ENCODE measurements at places on chromosomes 13 and 19.
A peak's percentile ranks its signal among the peaks of the same experiment; 100 is the strongest.

GRCh38 chr13:75319254-75319653, 162.7 kb downstream of the TBC1D4 start:
- no peak for DNase-seq

DNA sequence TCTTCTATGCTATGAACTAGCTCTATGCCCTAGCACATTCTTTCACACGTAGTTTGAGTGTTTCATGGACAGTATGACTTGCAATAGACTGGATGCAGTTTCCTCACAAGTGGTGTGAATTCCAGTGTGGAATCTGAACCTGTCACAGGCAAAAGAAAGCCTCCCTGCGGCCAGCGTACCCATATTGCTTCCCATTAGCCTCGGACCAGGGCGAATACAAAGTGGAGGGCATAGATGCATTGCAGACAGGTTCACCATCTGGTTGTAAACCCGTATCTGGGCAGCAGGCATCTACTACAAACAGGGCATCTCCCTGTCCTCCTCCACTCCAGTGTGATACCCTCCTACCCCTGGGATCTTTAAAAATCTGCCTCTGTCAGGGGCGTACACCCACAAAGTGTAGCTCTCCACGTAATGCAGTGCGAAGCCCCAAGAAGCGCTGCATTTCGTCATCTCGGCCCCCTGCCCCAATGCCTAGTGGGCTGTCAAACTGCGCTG, 1.4 kb upstream of the CIC start:
- no peak for DNase-seq

GRCh38 chr13:38530492-38530891, 156.4 kb upstream of the FREM2 start:
- no peak for DNase-seq

- DNase-seq = no peak
Measured at GRCh38 chr13:25679936-25680335, 308.2 kb downstream of the ATP8A2 start.

GRCh38 chr13:110648848-110649421, 33.6 kb downstream of the NAXD start:
- DNase-seq = no peak

DNA sequence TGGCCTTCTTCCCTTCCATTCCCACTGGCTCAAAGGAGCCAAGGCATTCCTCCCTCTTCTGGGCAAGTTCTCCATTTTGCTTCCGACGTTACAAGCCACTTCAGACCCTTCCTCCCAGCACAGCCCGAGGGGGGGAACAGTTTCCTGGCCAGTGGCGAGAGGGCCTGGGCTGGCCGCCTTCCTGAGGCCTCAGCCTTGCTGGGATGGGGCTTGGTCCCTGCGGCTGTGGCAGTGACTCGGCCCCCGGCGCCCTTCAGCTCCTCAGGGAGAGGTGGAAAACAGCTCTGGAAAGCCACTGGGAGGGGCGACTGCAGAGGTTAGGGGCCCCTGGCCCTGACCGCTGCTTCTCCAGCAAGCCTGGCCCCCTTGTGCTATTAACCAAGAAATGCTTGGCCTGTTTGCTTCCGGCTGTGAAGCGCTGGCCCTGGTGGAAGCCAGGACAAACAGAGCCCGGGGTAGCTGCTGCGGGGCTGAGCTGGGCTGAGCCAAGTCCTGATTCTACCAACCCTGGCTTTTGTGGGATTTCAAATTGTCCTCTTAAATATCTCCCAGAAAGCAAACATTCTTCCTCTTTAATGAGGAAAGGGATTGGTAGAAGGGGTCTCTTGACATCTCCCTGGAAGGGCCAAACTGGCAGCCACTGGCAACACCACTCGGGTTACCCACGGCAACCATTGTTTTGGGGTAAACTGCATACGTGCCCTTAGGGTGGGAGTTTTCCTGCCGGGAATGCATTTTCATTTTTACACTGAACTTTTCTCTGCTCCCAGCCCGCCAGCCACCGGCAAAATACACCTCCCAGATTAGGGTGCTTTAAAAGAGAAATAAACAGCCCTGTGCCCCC, 38.7 kb downstream of the C13orf46 start:
- no peak for DNase-seq

- DNase-seq = no peak
Measured at GRCh38 chr19:1452802-1453524, 3.0 kb downstream of the APC2 start.

GRCh38 chr19:41321600-41322270, 11.8 kb downstream of the CCDC97 start:
- DNase-seq = no peak

DNA sequence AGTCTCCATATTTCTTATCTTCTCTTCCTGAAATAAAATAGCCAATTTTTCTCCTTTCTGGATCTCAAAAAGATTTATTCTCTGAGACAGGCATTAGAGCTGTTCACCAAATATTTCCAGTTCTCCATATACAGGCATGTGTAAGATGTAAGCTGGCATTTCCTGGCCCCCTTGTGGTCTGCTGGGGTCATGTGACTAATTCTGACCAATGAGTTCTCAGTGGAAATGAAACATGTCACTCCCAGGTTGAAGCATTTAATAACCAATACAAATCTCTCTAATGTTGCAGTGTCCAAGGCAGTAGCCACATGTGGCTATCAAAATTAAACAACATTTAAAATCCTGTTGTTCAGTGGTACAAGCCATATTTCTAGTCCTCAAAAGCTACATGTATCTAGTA, 14.8 kb upstream of the CACNA1A start:
- DNase-seq = no peak

DNA sequence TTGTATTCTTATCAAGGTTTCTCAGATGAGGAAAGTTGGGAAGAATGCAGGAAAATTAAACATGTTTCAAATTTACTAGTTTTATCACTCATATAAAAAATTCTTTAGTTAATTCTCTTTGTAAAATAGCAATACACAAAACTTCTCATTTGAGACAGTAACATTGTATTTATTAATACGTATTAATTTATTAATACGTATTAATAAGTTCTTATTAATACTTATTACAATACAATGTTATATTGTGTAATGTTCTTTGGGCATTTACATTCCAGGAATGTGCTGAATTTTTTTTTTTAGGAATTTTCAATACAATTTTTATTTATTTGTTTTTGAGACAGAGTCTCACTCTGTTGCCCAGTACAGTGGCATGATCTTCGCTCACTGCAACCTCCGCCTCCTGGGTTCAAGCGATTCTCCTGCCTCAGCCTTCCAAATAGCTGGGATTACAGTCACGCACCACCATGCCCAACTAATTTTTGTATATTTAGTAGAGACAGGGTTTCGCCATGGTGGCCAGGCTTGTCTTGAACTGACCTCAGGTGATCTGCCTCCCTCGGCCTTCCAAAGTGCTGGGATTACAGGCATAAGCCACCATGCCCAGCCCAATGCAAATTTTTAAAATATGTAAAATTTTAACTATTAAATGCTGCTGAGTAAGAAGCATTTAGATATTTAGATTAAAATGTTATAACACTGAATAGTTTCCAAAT, 31.6 kb downstream of the MBNL2 start:
- DNase-seq = no peak

DNA sequence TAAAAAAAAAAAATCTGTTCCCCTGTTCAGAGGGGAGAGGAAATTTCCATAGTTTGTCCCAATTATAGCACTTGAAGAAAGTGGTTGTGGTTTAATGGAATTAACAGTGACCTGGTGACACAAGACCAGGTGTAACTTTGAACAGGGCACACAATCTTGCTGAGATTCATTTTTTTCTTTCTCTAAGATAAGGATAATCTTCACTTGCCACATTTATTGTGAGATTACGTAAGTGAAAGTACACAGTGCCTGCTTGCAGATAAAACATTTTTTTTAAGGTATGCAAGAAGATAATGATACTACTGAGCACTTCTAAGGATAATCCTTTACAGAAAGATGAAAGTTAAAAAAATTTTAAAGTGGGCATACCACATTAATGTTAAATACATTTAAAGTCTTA, 448.1 kb downstream of the DIAPH3 start:
- DNase-seq = no peak

GRCh38 chr13:22939157-22939556, 241.6 kb upstream of the SGCG start:
- DNase-seq = no peak

- no peak for DNase-seq
Measured at GRCh38 chr19:609004-609346, 19.3 kb downstream of the HCN2 start.

GRCh38 chr19:49862391-49863253, 4.8 kb downstream of the PNKP start:
- DNase-seq = no peak

DNA sequence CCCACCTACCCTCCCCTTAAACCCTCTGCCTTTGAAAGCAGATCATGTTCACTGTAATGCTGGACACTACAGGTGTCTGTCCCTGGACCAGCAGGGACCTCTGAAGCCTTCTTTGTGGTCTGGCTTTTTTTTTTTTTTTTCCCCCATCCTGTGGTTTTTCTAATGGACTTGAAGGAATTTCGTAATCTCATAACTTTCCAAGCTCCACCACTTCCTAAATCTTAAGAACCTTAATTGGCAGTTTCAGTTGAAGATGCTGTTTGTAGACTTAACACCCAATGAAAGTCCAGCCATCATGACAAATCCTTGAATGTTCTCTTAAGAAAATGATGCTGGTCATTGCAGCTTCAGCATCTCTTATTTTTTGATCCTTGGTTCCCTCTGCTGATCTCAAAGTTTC, 45.0 kb upstream of the LRCH1 start:
- DNase-seq = no peak

DNA sequence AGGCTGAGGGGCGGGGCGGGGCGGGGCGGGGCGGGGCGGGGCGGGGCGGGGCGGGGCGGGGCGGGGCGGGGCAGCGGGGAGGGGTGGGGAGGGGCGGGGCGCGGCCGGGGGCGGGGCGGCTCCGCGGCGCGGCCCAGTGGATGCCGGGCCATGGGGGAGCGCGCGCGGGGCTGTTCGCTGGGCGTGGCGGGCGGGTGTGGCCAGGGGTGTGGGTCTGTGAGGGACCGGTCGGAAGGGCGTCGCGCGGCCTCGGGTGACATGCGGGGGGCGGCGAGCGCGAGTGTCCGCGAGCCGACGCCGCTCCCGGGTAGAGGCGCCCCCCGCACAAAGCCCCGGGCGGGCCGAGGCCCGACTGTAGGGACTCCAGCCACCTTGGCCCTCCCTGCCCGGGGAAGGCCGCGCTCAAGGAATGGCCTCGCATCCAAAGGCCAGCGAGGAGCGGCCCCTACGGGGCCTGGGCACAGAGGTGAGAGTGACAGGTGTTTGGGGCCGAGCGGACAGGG, at the start of gene ZFP28:
TSS of gene ZFP28 (plus strand) at position 188 of the 503 bp plus-strand sequence. CDS start at position 259, 71 bp downstream.
- DNase-seq = no peak

DNA sequence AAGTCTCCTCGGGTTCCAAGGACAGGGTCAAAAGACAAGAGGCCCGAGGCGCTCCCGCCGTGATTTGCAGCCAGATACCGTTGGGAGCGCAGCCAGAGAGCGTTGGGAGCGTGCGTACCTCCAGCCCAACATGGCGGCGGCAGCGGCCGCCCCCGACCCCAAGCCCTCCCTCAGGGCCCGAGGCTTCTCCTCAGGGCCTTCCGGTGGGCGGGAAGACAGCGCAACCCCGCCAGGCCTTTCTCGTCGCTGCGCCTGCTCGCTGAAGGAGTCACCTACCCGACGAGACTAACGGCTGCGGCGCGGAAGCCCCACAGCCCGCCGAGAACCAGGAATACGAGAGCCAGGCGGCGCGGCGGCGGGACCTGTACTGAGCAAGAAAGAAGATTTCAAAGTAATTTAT, 3.2 kb upstream of the ZNF850 start:
- no peak for DNase-seq

- DNase-seq = no peak
Measured at GRCh38 chr19:29576761-29577648, 29.1 kb upstream of the POP4 start.

DNA sequence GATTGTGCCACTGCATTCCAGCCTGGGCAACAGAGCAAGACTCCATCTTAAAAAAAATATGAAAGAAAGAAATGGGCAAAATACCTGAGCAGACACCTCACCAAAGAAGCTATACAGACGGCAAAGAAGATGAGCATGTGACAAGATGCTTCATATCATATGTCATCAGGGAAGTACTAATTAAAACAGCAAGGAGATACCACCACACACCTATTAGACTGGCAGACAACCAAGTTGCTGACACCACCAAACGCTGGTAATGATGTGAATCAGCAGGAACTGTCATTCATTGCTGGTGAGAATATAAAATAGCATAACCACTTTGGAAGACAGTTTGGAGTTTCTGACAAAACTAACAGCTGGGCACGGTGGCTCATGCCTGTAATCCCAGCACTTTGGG, 11.5 kb upstream of the TFDP1 start:
- DNase-seq = no peak

DNA sequence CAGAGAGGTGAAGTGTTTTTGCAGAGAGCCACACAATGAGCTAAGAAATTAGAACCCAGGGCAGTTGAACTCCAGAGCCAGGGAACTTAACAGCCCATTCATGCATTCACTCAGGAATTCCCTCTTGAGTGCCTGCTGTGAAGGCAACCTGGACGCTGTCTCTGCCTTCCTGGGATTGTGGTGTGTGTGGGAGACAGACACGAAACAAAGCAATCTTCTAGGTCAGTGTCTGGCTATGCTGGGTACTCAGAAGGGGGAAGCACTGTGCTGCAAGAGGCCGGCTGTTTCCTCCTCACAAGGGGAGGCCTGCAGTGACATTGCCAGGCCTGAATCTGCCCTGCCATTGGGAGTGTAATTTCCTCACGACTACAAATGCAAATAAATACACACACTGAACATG, 9.7 kb downstream of the BCKDHA start:
- no peak for DNase-seq

DNA sequence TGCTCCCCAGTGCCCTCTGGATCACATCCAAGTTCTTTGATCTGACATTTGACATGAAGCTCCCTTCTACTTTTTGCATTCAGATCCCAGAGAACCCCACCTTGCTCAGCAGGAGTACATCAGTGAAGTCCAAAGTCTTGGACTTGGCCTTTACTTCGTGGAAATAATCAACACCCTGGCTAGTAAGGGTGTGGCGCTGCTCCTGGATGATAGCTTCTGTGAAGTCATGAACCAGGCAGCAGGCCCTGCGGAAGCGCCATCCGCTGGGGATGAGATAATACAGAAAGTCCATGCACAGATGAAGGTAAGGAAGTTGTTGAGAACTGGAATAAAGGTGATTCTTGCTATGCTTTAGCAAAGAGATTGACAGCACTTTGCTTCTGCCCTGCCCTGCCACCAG, 43.2 kb downstream of the OR10H4 start:
- DNase-seq = no peak

DNA sequence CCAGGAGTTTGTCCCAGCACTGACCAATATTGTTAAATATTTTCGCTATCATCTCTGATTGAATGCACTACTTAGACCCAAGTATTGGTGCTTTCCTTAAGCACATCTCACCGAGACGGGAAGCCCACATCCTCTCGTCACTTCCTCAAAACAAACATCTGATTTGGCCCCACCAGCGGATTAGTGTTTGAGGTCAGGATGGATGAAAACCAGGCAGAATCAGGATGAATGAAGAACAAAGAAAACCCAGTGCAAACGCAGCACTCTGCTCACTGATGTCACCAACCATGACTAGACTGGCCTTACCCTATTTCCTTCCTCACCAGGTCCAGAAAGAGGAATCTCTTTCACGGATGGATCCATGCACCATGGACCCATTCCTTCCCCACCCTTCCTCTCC, 6.0 kb downstream of the PLAUR start:
- DNase-seq = peak; percentile 21

- DNase-seq = no peak
Measured at GRCh38 chr13:54775501-54776191, 1747.0 kb downstream of the OLFM4 start.

- DNase-seq = no peak
Measured at GRCh38 chr13:88544836-88545235, 873.7 kb downstream of the SLITRK5 start.
